ENCODE measurements at places on chromosomes 16 and 17.

DNA sequence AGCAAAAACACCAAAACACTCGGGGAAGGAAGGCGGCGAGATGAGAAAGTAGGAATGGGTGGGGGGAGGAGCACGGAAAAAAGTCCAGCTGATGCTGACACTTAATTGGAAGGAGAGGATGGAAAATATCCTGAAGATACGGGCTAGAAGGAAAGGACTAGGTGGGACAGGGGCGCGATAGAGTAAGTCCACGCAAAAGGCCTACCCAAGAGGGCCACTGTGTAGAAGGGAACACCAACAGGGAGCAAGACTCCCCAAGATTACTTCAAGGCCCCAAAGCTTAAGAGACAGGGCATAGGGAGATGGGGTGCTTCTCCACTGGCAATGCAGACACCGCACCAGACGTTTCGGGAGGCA lies 736 bp downstream of the APPBP2 start:
- ATAC-seq = peak; percentile 42

GRCh38 chr16:53817812-53818550 lies 114.0 kb downstream of the FTO start:
- peak; percentile 23 for ATAC-seq

DNA sequence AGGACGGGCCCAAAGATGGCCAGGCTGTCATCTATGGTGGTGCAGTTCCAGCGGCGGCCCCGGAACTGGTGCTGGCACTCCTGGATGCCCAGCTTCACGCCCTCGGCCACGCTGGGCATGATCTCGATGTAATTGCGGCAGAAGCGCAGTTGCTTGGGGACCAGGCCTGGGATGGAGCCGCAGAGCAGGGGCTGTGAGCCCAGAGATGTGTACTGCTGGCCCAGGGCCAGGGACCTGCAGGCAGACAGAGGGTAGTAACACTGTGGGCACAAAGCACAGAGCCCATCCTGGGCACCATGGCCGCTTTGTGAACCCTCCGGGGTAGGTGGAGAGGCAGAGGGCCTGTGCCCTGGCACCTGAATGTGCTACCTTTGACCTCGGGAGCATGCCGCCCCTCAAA lies 44.8 kb downstream of the WNT3 start:
- no peak for ATAC-seq

- no peak for ATAC-seq
These were observed 916 bp downstream of the E2F4 start for GRCh38 chr16:67192781-67193361.

GRCh38 chr16:31267332-31268032 lies 7.7 kb downstream of the ITGAM start:
- no peak for ATAC-seq

DNA sequence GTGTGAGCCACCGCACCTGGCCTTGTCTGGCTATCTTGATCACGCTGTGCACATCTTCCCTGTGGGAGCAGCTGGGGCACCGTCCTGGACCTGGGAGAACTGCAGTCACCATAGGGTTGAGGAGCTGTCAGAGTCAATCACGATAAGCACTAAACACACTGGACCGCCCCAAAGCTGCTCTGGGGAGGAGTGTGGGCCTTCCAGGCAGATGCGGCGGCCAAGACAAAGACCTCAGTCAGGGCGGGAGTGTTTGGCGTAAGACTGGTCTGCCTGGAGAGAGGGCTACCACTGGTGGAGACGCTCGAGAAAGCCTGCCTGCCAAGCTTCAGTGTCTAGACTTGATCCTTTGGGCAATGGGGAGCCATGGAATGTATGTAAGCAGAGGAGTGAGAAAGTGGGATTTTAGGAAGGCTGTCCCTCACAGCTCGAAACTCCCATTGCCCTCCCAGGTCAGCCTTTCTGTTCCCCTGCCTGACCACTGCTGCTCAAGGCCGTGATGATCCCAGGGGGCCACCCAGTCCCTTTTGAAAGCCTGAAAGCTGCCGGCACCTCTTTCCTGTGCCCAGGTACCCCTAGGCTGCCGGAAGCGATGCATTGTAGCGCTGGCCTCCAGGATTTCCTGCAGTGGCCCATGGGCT lies 29.3 kb upstream of the CIBAR2 start:
- no peak for ATAC-seq

DNA sequence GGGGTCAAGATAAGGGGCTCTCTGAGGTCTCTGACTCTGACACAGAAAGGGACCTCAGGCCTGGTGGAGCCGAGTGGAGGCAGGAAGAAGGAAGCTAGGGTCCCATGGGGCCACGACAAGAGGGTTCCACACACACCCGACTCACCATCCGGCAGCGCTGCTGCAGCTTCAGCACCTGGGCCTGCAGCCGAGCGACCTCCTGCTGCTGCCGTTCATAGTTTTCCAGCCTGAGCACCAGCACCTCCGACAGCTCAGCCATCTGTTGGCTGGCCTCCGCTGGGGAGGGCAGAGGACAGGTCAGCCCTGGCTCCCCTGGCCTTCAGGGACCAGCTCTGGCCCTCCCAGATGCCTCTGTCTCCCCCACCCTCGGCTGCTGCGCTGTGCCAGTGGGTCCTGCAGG lies 6.4 kb downstream of the HAP1 start:
- ATAC-seq = no peak

DNA sequence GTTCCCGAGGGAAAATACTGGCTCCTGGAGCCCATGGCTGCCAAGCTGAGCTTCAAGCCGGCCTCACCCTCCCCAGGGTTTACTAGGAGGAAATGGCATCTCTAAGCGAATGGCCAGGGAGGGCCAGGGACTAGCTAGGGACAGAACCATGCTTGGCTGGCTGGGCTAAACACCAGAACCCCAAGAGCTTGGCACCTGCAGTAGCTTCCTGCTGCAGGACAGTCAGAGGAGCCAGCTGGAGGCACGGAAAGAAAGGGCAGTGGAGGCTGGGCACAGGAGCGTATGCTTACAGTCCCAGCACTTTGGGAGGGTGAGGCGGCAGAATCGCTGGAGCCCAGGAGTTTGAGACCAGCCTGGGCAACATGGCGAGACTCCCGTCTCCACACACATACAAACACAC lies 33.7 kb downstream of the PEMT start:
- no peak for ATAC-seq

DNA sequence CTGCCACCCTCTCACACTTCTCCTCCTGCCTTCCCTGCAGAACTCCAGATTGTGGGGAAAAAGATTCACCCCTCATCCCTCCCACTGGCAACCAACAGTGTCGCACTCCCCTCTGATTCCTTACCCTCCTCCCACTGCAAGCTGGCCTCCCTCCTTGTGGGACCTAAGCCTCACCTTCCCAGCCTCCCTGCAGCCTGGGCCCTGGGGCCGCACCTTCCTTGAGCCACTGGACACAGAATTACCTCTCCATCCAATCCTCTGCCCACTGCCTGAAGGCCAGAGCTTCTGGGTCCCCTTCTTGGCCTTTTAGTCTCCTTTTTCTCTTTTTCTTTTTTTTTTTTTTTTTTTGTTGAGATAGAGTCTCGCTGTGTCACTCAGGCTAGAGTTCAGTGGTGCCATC lies 33.9 kb downstream of the NGFR start:
- ATAC-seq = no peak

- ATAC-seq = no peak
These were observed 203.6 kb downstream of the RAB11FIP4 start for GRCh38 chr17:31595076-31595475.

DNA sequence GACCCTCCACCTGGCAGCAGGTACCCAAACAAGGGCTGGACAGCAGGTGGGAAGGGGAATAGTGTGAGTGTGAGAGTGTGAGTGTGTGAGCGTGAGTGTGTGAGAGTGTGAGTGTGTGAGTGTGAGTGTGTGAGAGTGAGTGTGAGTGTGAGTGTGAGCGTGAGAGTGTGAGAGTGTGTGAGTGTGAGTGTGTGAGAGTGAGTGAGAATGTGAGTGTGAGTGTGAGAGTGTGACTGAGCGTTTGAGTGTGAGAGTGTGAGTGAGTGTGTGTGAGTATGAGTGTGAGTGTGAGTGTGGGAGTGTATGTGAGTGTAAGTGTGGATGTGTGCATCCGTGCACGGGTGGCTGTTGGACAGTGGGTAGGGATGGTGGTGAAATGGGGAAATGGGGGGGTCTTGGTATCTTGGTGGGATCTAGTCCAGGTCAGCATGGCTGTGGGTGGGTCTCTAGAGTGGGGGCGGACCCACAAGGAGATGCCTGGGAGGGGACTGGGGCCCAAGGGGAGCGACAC lies 408 bp downstream of the ADGRG1 start:
- ATAC-seq = no peak

DNA sequence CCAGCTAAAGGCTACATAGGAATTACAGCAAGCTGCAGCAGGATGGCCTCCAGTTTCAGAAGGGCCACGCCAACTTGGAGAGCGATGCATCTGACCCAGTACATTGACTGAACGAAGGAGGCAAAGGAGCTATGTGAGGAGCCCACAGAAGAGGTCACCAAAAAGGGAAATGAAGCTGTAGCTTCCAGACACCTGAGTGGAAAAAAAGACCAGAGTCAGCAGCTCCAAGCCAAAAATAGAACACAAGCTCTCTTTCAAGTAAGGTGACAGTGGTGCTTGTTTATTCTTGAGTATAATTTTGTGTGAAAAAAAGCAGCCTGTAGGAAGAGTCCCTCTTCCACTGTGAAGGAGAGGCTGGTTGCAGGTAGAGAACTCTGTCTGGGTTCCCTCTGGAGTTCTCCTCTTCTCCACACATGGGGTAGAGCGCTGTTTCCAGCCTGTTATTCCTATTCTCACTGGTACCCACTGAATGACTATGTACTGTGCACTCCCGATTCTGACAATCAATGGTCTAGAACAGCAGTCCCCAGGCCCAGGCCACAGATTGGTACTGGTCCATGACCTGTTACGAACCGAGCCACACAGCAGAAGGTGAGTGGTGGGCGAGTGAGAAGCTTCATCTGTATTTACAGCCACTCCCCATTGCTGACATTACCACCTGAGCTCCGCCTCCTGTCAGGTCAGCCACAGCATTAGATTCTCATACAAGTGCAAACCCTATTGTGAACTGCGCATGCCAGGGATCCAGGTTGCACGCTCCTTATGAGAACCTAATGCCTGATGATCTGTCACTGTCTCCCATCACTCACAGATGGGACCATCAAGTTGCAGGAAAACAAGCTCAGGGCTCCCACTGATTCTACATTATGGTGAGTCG lies 15.1 kb downstream of the CCL4 start:
- no peak for ATAC-seq

- no peak for ATAC-seq
These were observed 12.3 kb upstream of the SLC7A5 start for GRCh38 chr16:87881324-87882200.

GRCh38 chr17:5583426-5584382 lies 605 bp downstream of the NLRP1 start:
- no peak for ATAC-seq

- ATAC-seq = no peak
These were observed 40.5 kb upstream of the RASD1 start for GRCh38 chr17:17536702-17537101.

- ATAC-seq = peak; percentile 54
These were observed 2.9 kb upstream of the CRYBA1 start for GRCh38 chr17:29243792-29244191.

DNA sequence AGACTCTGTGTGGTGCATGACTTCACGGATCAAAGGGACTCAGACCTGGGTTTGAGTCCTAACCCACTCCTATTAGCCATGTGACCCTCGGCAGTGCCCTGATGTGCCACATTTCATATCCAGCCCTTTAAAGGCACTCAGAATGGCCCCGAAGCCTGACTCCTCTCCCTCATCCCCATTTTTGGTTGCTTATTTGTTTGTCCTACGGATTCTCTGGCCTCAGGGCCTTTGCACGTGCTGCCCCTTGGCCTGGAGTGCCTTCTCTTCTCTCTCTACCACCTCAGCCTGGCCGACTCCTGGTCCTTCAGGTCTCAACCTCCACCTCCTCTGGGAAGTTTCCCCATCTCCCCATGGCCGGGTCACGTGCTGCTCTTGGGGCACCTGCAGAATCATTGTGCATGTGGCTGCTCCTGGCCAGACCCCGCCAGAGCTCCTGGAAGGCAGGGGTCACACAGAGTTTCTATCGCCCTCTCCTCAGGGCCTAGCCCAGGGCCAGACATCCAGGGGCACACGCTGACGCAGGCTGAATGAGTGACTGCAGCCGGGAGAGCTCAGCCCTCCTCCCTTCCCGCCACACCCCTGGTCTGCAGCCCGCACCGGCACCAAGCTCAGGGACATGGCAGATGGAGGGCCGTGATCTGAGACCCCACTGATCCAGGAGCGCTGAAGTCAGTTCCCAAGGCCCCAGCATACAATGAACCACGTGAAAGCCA lies 22.0 kb upstream of the CIBAR2 start:
- no peak for ATAC-seq

GRCh38 chr16:77650761-77651160 lies 71.6 kb upstream of the NUDT7 start:
- no peak for ATAC-seq

DNA sequence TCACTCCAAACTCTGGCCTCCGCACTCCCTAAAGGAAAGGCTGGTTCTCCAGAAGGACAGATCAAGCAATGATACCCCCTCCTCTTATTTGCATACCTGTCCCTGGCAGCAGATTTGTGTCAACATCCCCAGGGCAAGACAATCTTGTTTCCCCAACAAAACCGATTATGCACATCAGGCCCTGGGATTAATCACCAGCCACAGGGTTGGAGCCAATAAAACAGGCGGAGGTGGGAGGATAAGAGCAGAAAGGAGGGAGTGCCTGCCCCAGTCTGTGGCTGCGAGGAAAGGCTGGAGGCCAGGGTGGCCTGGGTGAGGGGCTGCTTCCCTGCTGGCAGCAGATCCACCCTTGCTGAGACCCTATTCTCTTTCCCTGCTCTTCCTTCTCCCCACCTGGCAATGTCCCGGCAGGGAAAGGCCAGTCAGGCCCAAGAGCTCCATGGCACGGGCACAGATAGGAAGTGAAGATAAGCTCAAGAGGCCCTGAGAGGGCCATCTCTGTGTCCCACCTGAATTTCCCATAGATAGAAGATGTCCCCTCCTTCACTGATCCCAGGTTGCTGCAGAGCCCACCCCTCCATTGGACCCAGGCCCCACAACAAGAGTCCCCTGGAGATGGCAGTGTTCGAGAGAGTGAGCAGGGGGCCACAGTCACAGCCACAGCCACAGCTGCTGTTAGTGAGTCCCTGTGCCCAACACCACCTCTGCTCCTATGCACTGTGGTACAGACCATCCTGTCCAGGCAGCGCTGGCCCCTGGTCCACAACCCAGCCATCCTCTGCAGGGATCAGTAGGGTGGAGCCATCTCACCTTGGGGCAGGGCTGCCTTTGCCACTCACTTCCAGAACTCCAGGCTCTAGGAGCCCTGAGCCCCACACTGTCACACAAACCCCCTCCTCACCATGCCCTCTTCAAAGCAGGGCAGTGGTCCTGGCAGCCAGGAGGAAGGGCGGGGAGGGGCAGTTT lies 137.5 kb downstream of the SDK2 start:
- ATAC-seq = no peak

GRCh38 chr16:84082835-84083569 lies 33.7 kb downstream of the MBTPS1 start:
- ATAC-seq = no peak

GRCh38 chr17:35254107-35254773 lies 11.4 kb downstream of the SLFN5 start:
- ATAC-seq = peak; percentile 92

DNA sequence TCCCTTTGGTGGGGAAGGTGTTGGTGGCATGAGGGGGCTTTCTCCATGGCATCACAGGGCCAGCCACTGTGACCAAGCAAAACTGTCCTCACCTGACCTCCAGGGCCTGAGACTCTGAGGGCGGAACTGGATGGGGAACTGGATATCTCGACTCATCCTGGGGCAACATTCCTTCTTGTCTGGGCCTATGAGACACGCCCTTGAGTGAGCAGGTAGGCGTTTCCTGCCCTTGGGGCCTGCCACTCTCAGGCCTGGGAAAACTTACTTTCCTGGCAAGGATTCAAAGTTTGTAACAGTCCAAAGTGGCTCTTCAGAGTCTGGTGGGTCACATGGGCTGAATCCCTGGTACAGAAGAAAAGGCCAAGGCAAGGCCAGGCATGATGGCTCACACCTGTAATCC lies 9.6 kb downstream of the MT1X start:
- ATAC-seq = peak; percentile 85
